Heart right ventricle (tissue), 16 donors: ENCODE measurements at places on chromosomes 12 and 14. TPM values are rescaled to one million over a fixed set of nuclear protein-coding genes. Genes with fewer than 3 reads are reported as not detected.

NGB gene
- polyA plus RNA-seq = not detected

TM7SF3 gene
- 11.5 TPM for polyA plus RNA-seq

TCL1A gene
- polyA plus RNA-seq = 0.33 TPM

IFNG-AS1 gene
- polyA plus RNA-seq = 0.37 TPM

PPP2R3C gene
- 28.6 TPM for polyA plus RNA-seq
